ENCODE measurements at places on chromosomes 5 and 9.

DNA sequence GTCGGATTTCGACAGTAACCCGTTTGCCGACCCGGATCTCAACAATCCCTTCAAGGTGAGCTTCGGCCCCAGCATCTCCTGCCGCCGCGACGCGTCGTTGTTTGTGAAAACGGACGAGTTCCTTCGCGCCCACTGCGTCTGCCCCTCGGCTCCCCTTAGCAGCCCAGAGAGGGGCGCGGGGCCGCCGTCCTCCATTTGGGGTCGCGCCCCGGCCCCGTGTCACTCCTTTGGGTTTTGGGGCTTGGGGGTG is 182 bp downstream of the SCAMP1 start:
- DNase-seq, result no peak

- no peak for DNase-seq
Observed at GRCh38 chr9:132087438-132088030, 7.9 kb upstream of the MED27 start.

- DNase-seq, result no peak
Observed at GRCh38 chr5:73858776-73859175, 232.8 kb downstream of the ARHGEF28 start.

- DNase-seq, result no peak
Observed at GRCh38 chr5:17354265-17354664, 136.8 kb downstream of the BASP1 start.

DNA sequence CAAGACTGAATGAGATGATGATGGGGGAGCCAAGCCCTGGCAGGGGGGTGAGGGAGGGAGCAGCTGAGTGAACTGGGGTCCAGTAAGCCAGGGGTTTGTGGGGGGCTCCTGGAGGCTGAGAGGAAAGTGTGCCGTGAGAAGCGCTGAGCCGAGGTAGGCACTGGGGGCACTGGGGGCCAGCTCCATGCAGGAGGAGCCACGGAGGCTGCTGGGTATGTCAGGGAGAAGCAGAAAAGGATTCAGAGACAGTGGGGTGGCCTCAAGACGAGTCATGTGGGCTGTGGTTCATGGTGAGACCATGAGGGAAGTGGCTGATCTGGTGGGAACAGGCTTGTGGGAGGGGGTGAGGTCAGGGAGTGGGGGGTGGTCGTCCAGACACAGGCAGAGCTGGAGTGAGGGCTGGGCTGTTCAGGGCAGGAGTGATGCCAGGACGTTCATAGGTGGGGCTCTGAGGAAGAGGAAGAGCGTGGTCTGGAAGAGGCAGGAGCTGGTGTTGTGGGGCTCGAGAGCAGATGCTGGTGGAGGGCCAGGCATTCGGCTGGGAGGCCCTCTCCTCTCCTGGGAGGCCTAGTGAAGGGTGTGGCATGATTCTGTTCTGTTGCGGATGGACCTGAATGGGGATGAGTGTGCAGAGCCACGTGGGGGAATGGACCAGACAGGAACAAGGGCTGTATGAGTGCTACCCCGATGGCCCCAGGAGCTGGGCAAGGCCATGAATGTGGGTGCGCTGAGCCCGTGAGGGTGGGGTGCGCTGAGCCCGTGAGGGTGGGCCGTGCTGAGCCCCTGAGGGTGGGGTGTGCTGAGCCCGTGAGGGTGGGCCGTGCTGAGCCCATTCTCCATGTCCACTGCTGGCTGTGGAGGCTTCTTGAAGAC is 92.7 kb upstream of the CACNA1B start:
- no peak for DNase-seq

- no peak for DNase-seq
Observed at GRCh38 chr9:38059233-38059936, 9.6 kb downstream of the SHB start.

GRCh38 chr5:107364443-107365319 is 306.1 kb downstream of the EFNA5 start:
- no peak for DNase-seq

DNA sequence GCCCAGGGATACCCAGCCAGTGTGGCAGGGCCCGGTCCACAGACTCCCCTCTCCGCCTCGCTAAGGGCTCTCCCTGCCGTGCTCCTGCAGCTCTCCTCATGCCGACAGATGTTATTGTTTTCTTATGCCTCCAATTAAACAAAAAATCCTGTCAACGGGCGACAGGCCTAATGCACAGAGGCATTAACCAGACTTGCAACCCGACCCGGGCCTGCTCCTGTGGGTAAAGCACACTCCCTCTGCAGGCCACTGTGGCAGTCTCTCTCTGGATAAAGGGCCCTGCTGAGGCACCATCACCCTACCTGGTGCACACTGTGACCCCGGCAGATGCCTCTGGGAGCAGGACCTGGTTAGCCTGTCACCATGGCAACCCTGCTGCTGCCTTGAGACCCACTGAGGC is 27.5 kb upstream of the HAND1 start:
- DNase-seq, result no peak

DNA sequence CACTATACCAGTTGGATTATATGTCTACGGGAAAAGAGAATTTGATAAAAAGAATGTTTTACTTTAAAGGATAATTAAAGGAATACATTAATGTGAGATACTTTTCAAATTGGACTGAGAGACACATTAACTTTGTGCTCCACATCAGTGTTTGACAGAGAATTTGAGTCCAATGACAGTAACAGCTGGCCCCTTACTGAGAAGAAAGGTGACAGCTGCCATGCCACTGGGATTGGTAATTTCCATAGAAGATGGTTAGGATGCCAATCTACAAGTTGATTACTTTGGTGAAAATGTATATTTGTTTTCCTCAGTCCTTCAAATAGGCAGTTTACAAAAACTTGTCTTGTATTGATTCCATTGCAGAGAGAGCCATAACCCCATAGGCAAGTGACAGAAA is 578.4 kb downstream of the SLCO4C1 start:
- no peak for DNase-seq

DNA sequence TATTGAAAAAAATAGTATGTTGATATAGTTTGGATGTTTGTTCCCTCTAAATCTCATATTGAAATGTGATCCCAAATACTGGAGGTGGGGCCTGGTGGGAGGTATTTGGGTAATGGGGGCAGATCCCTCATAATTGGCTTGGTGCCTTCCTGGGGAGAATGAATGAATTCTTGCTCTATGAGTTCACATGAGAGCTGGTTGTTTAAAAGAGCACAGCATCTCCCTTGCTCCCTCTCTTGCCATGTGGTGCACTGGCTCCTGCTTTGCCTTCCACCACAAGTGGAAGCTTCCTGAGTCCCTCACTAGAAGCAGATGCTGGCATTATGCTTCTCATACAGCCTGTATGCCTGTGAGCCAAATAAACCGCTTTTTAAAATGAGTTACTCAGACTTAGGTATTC is 154.8 kb downstream of the ADAMTS6 start:
- no peak for DNase-seq

GRCh38 chr5:68046445-68046844 is 169.1 kb upstream of the PIK3R1 start:
- DNase-seq, result no peak

GRCh38 chr9:133733796-133734533 is 4.2 kb downstream of the SARDH start:
- DNase-seq, result no peak

DNA sequence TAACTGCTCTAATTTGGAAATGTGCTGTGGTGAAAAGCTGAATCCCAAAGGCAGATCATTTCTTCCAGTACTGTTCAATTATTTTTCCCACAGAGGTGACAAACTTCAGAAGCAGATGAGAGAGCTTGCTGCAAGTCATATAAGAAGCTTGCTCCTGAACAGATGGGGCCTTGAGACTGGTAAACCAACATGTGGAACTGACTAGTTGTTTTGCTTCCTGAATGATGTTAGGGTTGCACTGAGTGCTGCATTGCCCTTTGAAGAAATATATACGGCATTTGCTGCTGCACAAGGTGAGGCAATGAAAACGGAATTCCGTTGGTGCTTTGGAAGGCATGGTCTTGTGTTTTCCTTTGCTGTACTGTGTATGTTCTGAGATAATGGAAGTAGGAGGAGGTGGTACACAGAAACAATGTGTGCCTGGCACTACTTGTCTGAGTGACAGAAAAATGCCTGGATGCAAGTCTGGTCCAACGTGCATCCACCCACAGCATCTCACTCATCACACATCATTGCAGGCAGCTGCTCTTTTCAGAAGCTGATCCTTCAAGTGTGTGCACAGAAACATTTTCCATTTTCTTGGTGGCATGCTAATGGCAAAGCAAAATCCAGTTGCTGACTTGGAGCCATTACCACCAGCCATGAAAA is 76.9 kb downstream of the ANKH start:
- DNase-seq, result no peak

DNA sequence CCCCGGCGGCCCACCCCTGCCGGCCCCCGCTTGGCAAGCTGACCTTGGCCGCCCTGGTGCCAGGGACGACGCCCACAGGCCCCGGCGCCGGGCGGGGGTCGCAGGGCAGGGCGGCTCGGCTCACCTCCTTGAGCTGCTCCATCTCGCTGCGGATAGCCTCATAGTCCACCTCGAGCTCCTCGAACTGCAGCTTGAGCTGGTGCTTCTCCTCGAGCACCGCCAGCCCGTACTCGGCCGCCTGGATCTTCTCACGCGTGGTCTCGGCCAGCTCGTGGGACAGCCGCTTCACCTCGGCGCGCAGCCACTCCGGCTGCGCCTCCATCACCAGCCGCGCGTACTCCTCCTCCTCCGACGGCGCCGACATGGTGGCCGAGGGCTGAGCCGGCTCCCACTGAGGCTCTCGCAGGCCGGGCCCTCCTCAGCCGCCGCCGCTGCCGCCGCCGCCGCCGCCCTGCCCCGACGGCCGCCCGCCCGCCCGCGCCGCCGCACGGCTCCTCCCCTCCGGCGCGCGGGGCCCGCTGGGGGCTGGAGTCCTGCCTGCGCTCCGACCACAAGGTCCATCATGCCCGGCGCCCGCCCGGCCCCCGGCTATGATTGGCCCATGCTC is at the start of gene BICD2:
BICD2 (minus strand) TSS at position 453 of the 607 bp plus-strand sequence; CDS start at position 364, 89 bp downstream.
- DNase-seq, result peak; percentile 18

- DNase-seq, result no peak
Observed at GRCh38 chr9:26244661-26245451, 566.6 kb upstream of the TUSC1 start.

GRCh38 chr5:28648108-28648507 is 1609.7 kb upstream of the CDH9 start:
- DNase-seq, result no peak

DNA sequence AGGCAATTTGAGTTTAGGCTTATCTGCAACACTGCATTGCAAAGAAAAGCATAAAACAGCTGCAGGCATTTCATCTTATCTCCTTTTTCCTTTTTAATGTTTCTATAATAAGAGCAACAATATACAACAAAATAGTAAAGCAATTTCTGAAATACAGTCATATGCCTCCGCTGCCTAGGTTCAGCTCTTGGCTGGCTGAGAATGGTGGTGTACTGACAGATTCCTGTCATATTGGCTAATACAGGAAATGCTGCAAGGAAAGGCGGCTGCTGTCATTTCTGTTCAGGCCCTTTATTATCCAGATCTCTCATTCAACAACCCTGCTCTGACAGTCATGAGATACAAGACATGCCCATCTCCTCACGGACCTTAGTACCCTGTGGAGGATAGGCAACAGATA is 677.0 kb downstream of the TAF11L14 start:
- DNase-seq, result no peak

DNA sequence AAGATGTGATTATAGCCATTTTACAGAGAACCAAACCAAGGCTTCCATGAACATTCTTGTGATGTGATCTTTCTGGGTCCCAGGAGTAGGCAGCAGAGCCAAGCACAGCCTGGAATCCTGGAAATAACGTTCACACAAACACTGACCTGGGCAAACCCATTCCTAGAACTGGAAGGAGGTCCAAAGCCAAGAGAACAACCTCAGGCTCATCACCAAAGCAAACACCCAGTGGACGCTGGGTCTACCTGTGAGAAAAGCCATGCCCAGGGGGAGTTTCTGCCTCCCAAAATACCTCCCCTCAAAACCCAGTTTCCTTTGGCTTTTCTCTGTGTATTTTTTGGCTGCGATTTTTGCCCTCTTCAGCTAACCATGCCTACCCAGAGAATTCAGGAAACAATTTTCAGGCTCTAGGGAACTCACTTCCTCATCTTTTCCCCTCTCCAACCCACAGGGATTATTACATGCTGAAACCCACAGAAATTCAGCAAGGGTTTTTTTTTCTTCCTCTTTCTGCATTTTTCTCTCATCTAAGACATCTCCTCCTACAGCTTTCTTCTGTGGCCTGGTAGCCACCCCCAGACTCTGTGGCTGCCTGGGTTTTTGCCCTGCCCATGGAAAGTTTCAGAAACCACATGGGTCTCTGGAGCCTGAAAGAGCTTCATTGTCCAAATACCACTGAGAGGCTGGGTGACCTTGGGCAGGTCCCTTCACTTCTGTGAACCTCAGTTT is 75.0 kb downstream of the TNC start:
- DNase-seq, result no peak

GRCh38 chr9:101689039-101689438 is 49.4 kb downstream of the GRIN3A start:
- no peak for DNase-seq

DNA sequence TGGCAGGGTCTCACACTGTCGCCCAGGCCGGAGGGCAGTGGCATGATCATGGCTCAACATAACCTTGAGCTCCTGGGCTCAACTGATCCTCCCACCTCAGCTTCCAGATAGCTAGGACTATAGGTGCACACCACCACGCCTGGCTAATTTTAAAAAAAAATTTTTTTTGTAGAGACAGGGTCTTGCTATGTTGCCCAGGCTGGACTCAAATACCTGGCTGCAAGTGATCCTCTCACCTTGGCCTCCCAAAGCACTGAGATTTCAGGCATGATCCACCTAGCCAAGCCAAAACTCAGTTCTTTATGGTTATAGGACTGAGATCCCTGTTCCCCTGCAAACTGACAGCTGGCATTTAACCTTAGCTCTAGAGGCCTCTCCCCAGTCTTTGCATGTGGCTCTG is 5.3 kb downstream of the LMBRD2 start:
- DNase-seq, result no peak

DNA sequence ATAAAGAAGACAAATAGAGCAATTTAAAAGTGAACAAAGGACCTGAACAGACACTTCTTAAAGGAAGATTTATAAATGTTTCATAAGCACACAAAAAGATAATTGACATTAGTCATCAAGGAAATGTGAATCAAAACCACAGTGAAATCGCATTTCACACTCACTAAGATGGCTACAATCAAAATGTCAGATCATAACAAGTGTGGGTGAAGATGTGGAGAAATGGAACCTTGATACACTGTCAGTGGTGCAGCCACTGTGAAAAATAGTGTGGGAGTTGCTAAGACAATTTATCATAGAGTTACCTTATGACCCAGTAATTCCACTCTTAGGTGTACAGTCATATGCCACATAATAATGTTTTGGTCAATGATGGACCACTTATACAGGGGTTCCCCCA is 54.5 kb upstream of the HTR4 start:
- DNase-seq, result no peak

Measured in progenitor cell of endocrine pancreas (in vitro differentiated cells).